ENCODE measurements at places on chromosomes 11 and 22.

GRCh38 chr11:101487775-101488174 is 96.0 kb downstream of the TRPC6 start:
- no peak for DNase-seq

DNA sequence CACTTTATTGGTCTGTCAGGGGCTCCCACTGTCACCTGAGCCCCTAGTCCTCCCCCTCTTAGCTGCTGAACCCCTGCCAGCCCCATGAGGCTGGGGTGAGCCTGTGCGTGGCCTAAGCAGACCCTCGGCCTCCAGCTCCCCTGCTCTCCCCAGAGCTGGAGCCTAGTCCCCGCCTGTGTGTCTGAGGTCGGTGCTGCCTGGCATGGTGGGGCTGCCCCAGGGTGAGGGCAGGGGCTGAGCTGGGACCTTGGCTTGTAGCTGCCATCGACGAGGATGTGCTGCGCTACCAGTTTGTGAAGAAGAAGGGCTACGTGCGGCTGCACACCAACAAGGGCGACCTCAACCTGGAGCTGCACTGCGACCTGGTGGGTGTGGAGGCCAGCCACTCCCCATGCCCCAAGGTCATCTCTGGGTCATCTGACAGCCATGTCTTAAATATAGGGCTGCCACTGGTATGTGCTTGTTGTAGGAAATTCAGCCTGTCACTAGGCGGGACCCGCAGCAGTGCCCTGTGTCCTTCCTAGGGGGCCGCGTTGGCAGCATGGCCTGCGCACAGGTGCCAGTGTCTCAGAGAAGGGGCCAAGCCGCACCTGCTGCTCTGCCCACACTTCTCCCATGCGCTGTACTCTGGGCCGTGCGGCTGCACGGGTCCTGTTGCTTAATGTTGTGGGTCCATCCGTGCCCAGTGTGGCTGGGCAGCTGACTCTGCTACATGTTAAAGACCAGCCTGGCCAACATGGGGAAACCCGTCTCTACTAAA is 21.0 kb downstream of the PPIL2 start:
- no peak for DNase-seq

DNA sequence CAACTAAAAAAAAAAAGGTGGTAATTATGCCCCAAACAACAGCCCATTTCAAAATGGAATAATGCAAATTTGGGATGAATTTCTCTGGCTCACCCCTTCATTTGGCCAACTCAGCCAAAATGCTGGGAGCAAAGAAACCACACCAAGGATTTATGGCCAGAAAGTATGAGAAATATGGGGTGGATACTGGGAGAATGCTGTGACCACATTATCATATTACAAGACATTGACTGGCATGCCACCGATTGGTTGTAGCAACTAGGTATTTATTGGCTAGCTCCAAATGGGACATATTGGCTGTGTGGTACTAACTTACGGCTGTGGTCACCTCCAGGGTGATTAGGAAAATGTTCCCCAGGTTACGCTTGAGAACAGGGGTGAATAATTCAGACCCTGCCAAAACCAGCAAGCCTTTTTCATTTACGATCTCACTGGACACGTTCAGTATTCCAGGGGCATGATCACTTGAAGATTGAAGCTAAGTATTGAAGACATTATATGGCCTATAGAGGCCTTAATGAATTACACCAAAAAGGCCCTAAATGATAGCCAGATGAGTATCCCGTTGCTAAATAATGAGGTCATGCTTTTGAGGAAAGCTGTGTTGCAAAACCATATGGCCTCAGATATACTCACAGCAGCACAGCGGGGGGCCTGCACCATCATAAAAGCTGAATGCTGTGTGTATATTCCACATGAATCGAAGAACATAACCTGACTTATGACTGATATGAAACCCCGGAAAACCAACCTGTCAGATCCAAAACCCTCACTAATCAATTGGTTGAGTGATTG is 3.8 kb upstream of the FDX1 start:
- DNase-seq: no peak

DNA sequence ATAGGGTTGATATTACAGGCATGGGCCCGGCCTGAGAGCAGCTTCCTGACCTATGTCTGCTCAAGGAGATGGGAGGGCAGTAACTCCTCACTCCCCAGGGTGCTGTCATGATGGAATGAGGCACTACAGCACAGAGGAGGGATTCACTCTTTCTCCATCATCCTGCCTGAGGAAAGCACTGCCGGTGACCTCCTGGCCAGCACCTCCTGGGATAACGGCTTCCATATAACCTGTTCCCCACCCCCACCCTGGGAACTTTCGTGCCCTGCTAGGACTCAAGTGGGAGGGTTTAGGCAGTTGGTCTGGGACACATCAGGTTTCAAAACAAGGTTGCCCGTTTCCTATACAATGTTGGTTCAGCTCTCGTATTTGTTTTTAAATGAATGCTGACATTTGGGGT is 42.7 kb upstream of the MN1 start:
- no peak for DNase-seq

DNA sequence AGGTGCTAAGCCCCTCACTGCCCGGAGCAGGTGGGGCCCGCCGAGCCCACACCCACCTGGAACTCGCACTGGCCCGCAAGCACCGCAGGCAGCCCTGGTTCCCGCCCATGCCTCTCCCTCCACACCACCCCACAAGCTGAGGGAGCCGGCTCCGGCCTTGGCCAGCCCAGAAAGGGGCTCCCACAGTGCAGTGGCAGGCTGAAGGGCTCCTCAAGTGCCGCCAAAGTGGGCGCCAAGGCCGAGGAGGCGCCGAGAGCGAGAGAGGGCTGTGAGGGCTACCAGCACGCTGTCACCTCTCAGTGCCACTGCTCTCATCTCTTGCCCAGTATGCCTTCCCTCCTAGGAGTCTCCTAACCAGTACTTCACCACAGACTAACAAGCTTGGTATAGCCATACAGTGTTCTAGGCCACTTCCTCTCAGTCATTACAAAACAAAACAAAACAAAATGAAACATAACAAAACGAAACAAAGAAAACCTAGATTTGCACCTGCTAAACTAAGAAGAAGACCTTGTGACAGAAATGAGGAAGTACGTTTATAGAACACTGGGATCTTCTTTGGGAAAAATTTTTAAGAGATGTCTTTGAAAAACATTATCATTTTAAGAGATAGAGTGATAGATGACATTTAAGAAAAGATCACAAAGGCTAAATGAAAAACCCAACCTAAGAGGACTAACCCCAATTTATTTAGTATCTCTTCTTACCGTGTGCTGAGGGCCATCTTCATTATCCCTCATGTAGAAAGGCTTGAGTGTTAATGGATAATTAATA is 47.7 kb upstream of the GAB2 start:
- DNase-seq: no peak

DNA sequence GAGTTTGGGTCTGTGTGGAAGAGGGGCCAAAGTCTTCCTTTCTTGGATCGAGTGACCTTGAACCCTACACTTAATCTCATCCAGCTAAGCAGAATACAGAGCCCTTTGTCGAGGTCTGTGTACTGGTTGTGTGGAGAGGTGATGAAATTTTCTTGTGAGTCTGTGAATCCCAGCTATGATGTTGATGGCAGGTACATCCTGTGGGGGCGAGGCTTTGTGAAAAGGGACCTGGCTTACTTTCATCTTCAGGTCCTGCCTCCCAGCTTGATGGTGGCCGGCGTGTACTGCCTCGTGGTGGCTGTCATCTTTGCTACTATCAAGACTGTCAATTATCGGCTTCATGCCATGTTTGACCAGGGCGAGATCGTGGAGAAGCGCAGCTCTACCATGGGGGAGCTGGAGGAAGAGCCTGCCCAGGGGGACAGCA is 1.0 kb downstream of the PCNX3 start:
- DNase-seq: no peak

DNA sequence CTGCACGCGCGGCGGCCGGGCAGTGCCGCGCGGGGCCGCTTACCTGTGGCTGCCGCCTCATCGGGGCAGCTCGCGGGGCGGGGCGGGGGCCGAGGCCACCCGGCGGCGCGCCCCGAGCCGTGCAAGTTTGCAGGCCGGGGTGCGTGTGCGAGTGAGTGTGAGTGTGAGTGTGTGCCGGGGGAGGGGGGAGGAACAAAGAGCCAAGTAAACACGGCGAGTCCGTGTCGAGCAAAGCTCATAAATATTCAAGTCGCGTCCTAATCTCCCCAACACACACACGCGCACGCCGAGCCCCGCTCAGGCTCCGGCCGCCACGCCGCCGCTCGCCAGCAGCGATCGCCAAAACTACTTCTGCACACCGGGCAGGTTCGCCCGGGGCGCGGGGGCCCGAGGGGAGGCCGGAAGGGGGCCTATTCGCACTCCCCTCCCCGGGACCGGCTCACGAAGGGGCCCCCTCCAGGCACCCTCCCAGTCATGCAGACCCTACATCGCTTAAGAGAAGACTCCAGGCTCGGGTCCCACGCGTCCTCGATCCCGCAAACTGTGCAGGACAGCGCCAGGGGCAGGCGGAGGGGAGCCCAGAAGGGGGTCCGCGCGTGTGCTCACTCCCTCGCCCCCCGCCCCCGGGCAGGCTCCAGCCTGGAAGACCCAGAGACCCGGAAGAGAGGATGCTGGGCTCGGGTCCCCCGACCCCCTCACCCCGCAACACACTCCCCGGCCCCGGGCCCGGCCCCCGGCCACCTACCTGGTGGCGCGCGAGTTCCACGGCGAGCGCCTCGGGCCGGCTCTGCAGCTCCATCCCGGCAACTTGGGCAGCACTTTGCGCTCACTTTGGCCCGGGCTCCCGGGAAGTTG is 827 bp downstream of the PHF21B start:
- no peak for DNase-seq

DNA sequence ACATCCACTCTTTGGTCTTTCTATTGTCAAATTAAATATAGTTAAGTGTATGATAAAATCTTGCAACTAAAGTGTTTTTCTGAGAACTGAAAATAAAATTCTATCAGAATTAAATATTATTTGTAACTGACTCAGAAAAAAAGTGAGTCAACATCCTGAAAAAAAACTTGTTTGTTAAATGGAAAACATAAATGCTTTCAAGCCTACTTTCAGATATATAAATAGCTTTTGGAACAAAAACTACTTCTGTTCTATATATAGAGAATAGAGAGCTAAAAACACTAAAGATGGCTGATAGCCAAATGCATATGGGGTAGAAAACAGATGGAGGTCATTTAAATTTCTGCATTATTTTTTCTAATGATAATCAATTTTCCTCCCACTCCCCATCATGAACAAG is 61.8 kb downstream of the PIK3C2A start:
- DNase-seq: no peak

DNA sequence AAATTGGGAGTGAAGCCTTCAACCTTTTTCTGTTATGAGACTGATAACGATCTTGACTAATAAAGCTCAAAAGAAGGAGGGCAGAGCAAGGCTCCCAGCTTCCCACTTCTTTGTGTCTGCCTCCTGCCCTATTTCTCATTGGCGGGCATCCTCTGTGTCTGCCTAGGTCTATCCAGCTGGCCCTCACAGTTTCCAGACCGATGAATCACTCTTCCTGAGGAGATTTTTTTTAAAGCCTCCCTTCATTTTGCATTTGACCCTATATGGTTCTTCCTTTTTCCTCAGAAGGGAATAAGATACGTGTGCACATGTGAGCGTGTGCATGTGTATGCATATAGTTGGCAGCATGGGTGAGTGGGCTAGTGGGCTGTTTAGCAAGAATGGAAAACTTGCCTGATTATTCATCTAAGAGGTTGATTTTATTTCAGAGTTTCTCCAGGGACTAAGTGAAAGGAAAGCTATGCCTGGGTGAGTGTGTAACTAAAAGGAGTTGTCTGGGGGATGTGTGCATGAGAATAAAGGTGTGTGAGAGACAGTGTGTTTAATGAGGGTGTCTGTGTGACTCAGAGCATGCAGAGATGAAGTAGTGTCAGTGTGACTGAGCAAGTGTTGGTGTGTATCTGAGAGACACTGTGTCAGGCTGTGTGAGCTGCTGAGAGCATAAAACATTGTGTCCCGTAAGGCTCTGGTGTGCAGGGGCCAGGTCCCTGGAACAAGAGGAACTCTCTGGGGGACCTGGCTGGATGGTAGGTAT is 12.2 kb downstream of the PHLDB1 start:
- DNase-seq: no peak
